ENCODE measurements at places on chromosomes 3 and 15.

DNA sequence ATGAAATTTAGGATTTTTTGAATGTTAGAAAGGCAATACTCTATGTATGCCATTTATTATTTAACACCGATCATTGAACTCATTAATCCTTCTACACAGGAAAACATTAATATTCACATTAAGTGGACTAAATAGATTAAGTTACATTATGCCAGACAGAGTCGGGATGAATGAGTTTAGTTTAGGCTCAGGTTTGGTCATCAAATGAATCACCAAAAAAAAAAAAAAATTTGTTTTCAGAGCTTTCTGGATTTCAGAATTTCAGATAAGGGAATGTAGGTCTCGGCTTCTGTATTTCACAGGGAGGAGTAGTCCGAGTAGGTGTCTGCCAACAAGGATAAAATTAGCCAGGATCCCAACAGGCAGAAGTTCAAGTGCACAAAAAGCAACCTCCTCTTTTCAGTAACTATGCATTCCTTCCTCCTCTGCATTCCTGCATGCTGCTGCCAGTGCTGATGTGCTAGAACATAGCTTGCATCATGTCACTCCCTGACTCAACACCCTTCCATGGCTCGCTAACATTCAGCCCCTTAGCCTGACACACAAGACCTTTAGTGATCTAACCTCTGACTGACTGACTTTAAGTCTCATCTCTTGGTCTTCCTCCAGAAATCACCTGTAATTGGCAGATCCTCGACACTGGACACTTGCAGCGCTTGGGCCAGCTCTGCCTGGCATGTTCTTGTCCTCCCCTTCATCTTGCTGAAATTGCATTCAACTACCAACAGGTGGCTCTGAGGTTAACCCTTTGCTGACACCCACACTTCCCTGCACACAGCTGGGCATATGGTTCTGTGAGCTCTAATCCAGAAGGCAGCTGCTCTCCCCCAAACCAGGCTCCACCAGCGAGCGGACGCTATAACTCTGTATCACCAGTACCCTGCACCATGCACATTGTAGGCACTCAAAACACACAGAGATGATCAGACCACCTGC is 145.4 kb upstream of the PROK2 start:
- DNase-seq = no peak

DNA sequence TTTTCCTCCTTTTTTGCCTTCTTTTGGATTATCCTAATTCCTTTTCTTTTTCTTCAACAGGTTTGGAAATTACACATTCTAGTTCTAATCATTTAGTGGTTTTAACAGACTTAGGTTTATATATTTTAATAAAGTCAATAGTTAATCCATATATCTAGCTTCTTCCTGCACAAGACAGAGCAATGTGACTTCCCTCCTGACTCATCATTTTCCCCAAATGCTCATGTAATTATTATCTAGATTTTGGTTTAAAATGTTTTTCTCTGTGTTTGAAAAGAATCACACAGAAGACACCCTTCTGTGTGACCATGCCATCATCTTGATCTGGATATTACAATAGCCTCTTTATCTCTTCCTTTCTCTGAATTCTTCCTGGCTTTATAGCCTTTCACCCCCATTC is 28.6 kb upstream of the SSR3 start:
- DNase-seq = no peak

GRCh38 chr3:117719316-117719926 is 1009.8 kb downstream of the TUSC7 start:
- DNase-seq = no peak

GRCh38 chr3:46369151-46369550 is 1.6 kb upstream of the CCR5 start:
- DNase-seq = no peak

GRCh38 chr3:54954521-54954920 is 26.7 kb upstream of the LRTM1 start:
- DNase-seq = no peak

- DNase-seq = no peak
Observed at GRCh38 chr15:95485367-95485766, 845.1 kb upstream of the NR2F2 start.

GRCh38 chr3:4853749-4854140 is 125.5 kb upstream of the BHLHE40 start:
- DNase-seq = no peak

DNA sequence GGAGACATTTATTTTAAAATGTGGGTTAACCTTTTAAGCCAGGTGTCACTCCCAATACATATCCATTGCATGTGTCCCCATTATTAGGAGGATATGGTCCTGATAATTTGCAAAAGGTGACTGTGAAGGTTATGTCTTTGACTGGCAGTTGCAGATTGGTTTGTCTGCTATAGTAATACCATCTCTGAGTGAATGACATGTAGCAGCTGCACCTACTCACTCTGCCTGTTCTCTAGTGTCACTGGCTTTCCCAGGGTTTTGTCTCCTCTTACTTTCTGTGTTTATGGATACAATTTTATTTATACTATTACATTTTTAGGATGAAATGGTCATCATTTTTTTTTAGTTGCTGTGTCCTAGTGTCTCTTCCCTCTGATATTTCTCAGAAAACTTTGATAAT is 393.2 kb downstream of the C3orf38 start:
- DNase-seq = no peak
